ENCODE measurements at places on chromosomes 2 and 18.

- DNase-seq = no peak
These were observed 752 bp downstream of the ASTL start for GRCh38 chr2:96137321-96138178.

DNA sequence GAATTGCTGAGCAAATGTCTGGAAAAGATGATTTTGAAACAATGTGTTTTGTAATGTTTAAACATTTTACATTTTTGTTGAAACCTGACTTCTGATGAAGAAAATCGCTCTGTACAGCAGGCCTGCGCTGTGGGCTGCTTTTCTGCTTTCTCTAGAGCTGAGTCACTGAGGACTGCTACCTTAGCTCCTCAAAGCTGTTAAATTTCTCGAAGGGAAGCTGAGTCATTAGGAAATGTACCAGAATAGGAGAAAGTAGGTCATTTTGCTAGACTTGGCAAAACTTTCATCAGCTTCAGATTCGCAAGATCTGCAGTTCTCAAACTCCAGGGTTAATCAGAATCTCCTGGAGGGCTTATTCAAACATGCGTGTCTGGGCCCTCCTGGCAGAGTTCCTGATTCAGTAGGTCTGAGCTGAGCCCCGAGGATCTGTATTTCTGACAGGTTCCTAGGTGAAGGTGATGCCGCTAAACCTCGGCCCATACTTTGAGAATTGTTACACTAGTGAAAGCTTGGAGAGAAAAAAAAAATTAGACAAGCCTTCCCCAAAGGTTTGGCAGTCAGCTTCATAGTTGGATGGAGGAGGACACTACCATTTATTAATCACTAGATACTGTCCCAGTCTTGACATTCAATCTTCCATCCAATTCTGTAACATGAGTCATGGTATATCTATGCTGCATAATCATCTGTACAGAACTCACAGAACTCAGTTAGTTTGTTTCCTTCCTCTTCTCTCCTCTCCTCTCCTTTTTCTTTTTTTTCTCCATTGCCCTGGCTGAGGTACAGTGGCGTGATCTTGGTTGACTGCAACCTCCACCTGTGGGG lies 297.6 kb downstream of the PARD3B start:
- DNase-seq = no peak

DNA sequence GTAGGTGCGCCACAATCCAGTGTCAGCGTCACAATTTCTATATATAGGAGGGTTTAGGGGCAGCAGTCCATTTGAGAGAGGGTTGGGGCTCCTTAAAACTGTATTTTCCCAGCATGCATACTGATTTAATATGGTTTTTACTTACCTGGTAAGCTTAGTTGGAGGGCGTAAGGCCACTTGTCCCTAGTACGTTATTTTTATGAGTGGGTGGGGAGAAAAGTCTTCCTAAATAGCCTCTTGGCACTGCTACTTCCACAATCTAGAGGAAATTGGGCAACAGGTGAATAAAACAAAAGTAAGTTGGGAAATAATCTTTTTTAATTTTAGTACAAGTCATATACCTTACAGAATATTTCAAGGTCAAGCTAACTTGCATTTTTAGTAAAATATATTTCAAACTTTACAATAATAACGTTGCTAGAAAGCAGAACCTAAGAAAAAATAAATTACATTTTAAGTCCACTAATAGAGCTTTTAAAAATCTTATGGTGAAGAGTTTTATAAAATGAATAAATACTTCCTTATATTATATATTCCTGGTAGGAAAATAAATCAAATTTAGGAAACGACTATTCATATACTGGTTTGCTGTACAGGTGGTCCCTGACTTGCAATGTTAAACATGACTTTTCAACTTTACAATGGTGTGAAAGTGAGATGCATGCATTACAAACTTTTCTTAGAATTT lies 20.9 kb downstream of the DHRS9 start:
- DNase-seq = no peak

DNA sequence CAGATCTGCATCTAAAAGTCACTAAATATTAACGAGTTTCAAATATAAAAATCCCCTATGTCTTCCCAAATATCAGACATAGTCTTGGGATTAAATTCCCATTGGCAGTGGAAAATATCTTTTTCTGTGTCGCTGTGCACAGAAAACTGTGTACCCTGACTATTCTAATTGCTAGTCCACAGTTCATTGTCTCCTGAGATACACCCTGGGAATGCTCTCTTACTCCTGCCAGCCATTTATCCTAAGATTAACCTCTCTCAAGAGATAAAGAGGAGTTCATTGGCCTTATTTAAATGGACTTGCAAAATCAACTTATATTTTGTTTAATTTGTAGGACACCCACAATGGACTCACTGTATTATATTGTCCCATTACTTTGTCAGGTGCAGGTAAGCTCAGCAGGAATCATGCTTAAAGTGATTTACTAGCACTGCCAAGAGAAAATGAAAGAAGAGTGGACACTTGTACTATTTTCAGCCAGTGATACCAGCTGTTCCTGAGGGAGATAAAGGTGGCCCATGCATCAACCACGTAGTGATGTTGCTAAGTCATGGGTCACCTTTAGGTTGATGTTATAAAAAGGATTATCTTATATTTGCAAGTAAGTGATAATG lies 553.8 kb downstream of the PIK3C3 start:
- peak; percentile 37 for DNase-seq

- DNase-seq = peak; percentile 45
These were observed 547 bp downstream of the SLC35F5 start for GRCh38 chr2:113755835-113756354.

GRCh38 chr2:219571311-219572236 lies at the start of gene OBSL1:
Gene OBSL1 (minus strand): TSS chr2:219571539. CDS start chr2:219571232, 307 bp downstream.
- peak; percentile 84 for DNase-seq

- DNase-seq = no peak
These were observed 26.9 kb downstream of the SNORC start for GRCh38 chr2:232896720-232897597.

- DNase-seq = no peak
These were observed 94.5 kb downstream of the VSNL1 start for GRCh38 chr2:17634997-17635396.

- no peak for DNase-seq
These were observed 69.4 kb downstream of the TXNL1 start for GRCh38 chr18:56568986-56569385.

DNA sequence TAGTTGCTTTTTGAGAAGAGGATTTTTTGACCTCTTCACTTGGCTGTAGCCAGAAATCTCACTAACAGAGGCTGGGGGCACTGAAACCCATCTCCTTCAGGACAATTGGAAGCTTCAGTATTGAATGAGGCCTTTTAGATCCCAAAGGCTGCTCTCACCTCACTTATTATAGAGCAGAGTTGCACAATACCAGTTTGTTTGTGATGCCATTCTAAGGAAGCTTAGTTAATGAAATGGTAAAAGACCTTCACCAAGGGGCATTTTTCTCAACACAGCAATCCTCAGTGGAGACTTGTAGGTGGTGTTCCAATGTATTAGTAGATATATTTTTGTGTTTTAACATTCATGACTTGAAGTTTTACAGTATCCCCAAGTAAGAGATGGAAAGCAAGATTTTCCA lies 71.0 kb upstream of the RFX8 start:
- no peak for DNase-seq

GRCh38 chr2:41241325-41242000 lies 789.6 kb upstream of the SLC8A1 start:
- no peak for DNase-seq

GRCh38 chr2:208064220-208064961 lies 39.1 kb upstream of the PLEKHM3 start:
- no peak for DNase-seq

DNA sequence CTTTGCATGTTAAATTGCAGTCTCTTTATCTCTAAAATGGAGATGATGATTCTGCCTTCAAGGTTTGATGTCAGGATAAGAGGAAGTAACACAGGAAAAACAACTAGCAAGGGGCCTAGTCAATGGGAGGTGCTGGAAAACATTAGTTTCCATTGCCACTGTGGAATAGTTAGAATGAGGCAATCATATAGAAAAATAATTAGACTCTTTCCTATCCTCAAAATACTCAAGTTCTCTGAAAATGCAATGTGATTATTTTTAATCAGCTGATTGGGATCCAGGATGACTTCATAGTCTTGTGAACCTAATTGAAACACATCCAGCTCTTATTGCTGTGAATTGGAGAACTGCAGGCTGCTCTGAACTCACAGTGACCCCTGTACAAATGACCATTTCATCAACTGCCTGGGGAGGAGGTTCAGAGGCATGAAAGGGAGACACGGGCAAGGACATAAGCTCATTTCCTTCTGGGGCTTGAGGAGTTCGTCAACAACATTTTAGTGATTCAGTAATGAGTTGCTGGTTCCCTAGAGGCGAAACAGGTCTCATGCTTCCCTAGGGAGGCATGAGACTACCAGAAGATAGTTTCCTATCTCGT lies 422.5 kb downstream of the LPIN1 start:
- no peak for DNase-seq

DNA sequence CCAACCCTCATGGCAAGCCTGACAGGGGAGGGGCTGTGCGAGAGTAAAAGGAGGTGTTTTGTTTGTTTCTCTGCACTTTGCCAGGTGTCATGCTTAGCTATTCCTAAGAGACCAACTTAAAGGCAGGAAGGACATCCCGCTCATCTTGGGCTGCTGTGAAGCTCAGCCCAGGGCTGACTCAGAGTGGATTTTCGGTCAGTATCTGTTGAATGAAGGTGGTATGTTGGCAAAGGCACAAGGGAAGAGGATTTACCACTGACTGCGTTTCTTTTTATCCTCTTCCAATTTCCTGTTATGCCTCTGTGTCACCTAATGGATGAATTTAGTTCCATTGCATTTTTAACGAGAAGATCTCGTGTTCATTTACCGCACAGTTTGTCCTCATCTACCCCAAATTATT lies 18.9 kb downstream of the TRPM8 start:
- no peak for DNase-seq
